Substantia nigra (tissue), 51 donors: ENCODE measurements at places on chromosomes 1 and 21.

GRCh38 chr21:32599526-32599925 lies 12.7 kb downstream of the CFAP298 start:
- DNase-seq, result no peak

DNA sequence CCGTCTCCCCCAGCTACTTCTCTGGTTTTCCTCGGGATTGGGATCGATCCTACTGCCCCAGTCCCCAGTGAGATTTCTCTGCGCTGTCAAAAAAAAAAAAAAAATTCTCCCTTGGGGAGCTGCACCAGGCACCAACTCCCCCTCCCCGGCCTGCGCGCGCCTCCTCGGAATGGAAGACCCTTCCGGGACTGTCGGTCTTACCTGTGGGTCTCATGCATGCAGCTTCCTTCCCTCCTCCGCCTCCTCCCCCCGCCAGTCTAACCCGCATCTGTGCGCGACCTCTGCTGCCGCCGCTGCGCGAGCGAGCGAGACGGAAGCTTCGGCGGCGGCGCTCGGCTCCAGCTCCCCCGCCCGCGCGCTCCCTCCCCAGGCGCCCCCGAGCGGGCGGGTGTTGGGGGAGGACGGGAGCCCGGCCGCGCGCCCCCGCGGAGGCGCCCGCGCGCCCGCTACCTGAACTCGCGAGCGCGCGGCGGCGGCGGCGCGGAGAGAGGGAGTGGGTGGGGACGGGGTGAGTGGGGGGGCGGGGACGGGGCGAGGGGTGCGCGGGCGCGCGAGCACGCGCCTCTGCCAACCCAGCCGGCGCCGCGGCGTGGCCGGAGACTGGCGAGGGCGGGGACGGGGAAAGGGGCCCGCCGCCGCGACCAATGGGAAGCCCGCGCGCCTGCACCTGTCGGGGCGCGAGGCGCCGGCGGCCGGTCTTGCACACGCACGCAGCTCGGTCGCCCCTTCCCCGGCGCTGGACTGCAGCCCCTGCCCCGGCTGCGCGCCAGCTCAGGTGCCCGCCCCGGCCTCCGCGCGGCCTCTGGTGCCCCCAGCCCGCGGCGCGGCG lies at the start of gene SUSD4:
TSS of gene SUSD4 (minus strand) at position 321 of the 829 bp plus-strand sequence. CDS start 751 bp downstream, outside the sequence.
- peak; percentile 26 for DNase-seq

- no peak for DNase-seq
These were observed 277.6 kb downstream of the PLPP3 start for GRCh38 chr1:56301791-56302190.

GRCh38 chr1:17347769-17348592 lies 24.0 kb upstream of the PADI6 start:
- no peak for DNase-seq

- no peak for DNase-seq
These were observed 243.4 kb downstream of the TRABD2B start for GRCh38 chr1:47753808-47754207.

DNA sequence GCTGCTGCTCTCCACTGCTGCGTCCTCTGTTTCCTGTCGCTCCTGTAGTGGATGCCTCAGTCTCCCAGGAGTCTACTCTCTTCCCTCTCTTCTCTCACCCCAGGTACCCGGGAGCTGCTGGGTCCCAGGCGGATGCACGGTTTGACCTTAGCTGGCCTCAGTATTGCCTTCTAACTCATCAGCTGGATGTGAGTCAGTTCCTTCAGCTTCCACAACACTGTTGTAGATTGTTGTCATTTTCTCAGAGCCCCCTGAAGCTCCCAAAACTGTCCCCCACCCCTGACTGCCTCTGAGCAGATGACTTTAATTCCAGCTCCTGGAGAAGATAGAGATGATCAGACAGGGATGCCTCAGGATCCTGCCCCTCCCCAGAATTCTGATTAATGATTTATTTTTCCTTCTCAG lies 7.2 kb downstream of the CNIH3 start:
- DNase-seq, result no peak

- no peak for DNase-seq
These were observed 9.4 kb downstream of the TRIM45 start for GRCh38 chr1:117112047-117112717.

- no peak for DNase-seq
These were observed 26.5 kb upstream of the RPL11 start for GRCh38 chr1:23664837-23665795.

- DNase-seq, result no peak
These were observed 306.6 kb downstream of the PCP4 start for GRCh38 chr21:40173816-40174215.

- DNase-seq, result no peak
These were observed 73.9 kb downstream of the PLXNA2 start for GRCh38 chr1:208170252-208170651.

DNA sequence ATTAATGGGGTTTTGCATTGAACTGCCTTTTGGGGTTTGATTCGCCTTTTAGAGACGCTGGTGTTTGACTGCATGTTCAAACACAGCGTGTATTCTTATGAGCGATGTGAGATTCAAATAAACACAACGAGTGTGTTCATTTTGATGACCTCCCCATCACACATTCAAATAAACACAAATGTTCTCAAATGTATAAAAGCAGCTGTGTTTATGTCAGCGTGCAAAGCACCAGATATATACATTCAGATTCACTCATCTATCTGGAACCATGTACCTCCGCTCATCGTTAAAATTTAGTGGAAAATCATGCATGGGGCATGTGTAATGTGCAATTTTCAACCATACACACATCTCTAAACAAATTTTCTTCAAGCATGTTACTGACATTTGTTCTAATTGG lies 21.4 kb upstream of the LMO4 start:
- DNase-seq, result no peak

DNA sequence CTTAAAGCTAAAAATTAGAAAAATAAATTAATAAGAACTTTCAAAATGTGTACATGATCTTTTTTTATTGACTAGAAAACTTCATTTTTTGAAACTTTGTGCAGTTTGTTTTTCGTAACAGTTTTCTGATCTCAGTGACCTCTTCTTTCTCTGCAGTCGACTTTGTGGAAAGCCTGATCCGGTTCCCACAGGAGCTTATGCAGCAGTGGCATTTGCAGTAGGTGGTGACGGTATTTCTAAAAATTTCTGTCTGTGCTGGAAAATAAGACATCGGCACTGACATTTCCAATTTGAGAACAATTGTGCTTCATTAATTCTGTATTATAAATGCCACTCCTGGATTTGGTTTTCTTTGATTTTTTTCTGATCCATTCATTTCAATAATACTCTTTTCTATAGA lies 68.8 kb downstream of the CLDN17 start:
- no peak for DNase-seq

- DNase-seq, result no peak
These were observed 24.4 kb upstream of the FAM89A start for GRCh38 chr1:231064418-231064817.

GRCh38 chr21:14259747-14260146 lies 43.8 kb downstream of the RBM11 start:
- DNase-seq, result no peak

GRCh38 chr1:8529901-8530300 lies 212.0 kb downstream of the SLC45A1 start:
- DNase-seq, result no peak

- DNase-seq, result no peak
These were observed 8.3 kb downstream of the TSACC start for GRCh38 chr1:156346636-156347035.

DNA sequence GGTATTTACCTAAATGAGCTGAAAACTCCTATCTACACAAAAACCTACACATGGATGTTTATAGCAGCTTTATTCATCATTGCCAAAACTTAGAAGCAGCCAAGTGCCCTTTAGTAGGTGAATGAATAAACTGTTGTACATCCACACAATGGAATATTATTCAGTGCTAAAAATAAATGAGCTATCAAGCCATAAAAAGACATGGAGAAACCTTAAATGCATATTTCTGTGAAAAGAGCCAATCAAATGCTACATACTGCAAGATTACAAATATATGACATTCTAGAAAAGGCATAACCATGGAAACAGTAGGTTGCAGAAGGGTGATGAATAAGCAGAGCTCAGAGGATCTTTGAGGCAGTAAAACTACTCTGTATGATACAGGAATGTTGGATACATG lies 23.3 kb downstream of the ABCB10 start:
- no peak for DNase-seq

- DNase-seq, result no peak
These were observed 8.5 kb downstream of the GNG12 start for GRCh38 chr1:67824766-67825165.

GRCh38 chr1:187839873-187840272 lies 1011.1 kb downstream of the PLA2G4A start:
- no peak for DNase-seq

- no peak for DNase-seq
These were observed 135.9 kb upstream of the DPYD start for GRCh38 chr1:98056781-98057180.

DNA sequence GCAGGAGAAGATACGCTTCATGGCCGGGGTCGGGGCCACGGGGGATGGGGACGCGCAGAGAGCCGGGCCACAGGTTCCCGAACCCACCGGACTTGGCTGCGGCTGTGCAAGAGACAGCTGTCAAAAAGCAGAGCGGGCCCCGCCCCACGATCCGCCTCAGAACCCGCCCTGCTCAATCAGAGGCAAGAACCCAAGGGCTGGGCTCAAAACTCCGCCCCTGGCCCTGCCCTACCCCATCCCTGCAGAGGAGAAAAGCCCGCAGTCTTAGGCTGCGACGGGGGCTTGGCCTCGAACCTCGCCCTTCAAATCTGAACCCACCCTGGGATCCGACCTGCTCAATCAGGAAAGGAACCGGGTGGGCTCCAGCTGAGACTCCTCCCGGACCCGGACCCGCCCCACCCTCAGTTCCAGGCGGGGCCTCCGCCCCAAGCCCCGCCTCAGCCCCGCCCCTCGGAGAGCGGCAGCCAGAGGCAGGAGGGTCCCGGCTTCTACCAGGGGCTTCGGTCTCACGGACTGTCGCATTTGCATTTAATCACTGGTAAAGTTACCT lies at the start of gene ANKRD35:
TSS of gene ANKRD35 (minus strand) at position 129 of the 550 bp plus-strand sequence. CDS start at position 21, 108 bp downstream.
- peak; percentile 68 for DNase-seq

- no peak for DNase-seq
These were observed 41.5 kb downstream of the MORN1 start for GRCh38 chr1:2349806-2350205.

GRCh38 chr1:89363638-89364536 lies at the start of gene GBP6:
Gene GBP6 (plus strand): TSS chr1:89364059. CDS start chr1:89368552, 4,493 bp downstream.
- DNase-seq, result no peak

DNA sequence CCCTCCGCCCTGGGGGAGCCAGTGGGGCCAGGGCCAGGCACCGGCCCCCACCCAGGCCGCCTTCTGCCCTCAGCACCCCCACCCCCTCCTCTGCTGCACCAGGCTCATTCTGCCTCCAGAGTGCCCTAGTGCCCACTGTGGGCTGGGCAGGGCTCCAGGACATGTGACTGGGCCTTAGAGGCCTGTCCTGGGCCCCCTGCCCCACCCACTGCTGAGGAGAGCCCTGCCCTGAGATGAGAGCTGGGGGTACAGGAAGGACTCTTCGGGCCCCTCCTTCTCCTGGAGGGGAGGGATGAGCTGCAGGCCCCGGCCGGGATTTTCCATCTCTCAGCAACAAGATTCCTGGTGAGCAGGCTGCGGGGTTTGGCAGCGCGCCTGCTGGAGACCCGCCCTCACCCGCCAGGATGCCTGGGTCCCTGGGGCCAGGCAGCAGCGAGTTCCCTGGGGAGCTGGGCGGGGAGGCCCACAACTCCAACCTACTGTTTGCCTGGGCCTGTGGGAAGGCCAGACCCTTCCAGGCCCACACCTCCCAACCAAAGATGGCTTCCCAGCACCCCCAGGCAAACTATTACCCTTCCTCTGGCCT lies 14.0 kb downstream of the AHDC1 start:
- peak; percentile 30 for DNase-seq
